ENCODE measurements at places on chromosomes 13 and 19.
A peak's percentile ranks its signal among the peaks of the same experiment; 100 is the strongest.

DNA sequence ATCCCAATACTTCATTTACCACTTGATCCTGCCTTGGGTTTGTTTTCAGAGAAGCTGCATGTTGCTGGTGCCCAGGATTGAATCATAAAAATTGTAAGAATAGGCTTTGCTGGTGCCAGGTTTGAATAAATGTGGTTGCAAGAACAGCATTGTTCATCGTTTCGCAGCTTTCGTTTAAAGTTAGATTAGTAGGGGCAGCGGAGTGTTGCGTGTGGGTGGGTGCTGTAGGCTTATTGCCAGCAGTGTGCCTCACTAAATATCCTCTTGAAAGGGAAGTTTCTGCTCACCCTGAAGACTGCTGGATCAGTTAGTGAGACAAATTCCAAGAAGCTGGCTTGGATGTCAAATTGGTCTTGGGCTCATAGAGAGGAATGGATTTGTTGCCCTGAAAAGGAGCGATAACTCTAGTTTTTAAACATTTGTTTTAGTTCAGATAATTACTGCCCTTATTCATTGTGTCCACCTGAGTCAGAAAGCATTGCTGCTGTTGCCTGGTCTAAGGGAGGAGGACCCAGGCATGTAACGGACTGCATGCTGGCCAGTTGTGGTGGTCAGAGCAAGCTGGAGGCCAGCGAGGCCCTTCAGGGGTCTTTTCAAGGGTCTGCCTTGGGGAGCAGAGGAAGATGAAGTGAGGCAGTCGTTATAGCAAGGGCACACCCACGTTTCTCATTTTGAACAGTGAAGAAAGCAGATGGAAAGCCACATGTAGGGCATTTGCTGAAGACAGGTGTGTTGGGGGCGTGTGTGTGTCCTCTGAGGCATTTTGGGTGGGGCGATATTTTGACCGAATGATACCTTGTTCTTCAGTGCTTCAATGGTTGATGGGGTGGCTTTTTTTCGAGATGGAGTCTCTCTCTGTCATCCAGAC is 8.5 kb downstream of the ILF3 start:
- H3K36me3 ChIP-seq: peaks cover 25% of the 10 kb centered on the region
- peak overlapping the region; percentile 61 for H3K27ac ChIP-seq
- peaks cover 55% of the 10 kb centered on the region for H3K4me1 ChIP-seq
- no peaks in the 10 kb centered on the region for H3K27me3 ChIP-seq

DNA sequence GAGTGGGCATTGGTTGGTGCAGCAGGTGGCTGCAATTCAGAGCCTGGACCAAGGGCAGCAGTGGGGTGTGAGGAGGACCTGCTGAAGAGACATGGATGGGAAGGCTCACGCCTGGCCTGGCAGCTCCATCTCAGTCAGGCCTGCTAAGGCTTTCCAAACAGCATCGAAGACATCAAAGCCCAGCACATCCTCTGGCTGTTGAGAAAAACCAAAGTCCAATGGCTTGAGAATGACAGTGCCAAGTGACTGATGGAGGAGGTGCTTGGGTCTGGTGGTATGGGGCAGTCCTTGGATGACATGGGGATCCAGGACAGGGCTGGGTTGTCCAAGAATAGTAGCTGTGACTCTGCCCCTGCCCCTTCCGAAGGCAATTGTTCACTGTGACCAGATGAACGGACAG is 19.0 kb upstream of the XPO4 start:
- no peak for DNase-seq
- H3K27ac ChIP-seq: no peak overlapping the region
- no peaks in the 10 kb centered on the region for H3K36me3 ChIP-seq
- H3K27me3 ChIP-seq: no peaks in the 10 kb centered on the region
- H3K4me3 ChIP-seq: no peak overlapping the region

- peaks cover 18% of the 10 kb centered on the region for H3K4me1 ChIP-seq
- no peak for DNase-seq
- no peaks in the 10 kb centered on the region for H3K27me3 ChIP-seq
- H3K27ac ChIP-seq: peak overlapping the region; percentile 96
Observed at GRCh38 chr19:10835089-10835753, 791 bp downstream of the TMED1 start.

DNA sequence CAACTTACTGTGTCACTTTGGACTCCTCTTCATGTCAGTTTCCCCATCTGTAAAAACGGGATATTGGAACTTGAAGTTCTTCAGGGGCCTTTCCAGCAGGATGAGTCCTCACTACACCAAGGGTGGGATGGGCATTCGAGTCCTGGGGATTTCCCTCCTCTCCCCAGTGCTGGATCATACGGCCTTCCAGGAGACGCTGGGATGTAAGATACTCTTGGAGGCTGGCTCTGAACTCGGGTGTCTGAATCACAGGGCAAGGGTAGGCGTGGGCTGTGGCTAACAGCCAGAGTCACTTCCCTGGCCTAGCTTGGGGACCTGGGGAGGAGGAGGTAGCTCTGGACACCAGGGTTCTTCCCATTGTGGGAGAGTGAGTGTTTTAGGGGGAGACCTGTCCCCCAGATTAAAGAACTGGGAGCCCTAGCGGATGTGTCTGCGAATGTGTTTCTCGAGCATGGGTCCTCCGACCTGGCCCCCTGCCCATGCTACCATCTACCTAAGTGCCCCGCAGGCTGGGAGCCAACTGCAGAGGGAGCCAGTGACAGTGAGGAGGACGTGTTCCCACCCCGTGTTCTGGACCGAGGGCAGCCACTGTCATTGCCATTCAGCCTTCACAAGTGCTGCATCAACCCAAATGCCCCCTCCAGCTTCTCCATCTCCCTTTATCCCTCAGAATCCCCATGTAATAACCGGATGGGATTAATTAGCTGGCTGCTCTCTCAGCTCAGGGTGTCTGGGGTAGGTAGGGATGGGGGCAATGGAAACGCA is 2.4 kb upstream of the CYTH2 start:
- DNase-seq: no peak
- no peak overlapping the region for H3K4me3 ChIP-seq
- H3K27me3 ChIP-seq: no peaks in the 10 kb centered on the region
- peaks cover 3% of the 10 kb centered on the region for H3K36me3 ChIP-seq
- H3K27ac ChIP-seq: no peak overlapping the region
- H3K4me1 ChIP-seq: peaks cover 35% of the 10 kb centered on the region

DNA sequence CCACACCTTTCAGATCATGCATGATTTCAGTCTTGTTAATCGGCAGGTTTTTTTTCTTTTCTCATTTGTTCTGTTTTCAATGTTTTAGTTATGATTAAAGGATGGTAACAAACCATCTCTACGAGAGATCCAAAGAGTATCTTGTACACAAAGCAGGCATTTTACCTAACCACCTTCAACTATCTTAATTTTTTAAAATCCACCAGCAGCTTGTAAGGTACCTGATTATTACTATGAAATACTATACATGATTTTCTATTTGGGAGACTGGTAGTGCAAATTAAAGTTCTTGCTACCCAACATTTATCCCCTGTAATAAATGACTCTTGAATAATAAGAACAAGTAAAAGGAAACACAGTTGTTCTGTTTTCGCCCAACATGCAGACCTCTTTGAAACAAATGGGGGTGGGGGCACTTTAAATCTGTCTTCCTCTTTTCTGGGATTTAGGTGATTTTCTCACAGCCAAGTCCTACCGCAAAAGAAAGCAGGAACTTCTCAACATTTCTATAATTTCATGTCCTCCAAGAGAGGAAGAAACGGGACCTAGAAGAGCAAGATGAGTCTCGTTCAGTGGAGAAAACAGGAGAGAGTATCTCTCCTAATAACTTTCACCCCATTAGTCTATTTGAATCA is 3.6 kb downstream of the POU4F1 start:
- peaks cover 29% of the 10 kb centered on the region for H3K4me1 ChIP-seq
- H3K36me3 ChIP-seq: peaks cover 7% of the 10 kb centered on the region
- peaks cover 87% of the 10 kb centered on the region for H3K27me3 ChIP-seq
- H3K27ac ChIP-seq: no peak overlapping the region

- peak overlapping the region; percentile 94 for H3K4me3 ChIP-seq
- DNase-seq: no peak
- H3K27me3 ChIP-seq: no peaks in the 10 kb centered on the region
- H3K27ac ChIP-seq: peak overlapping the region; percentile 99
- peaks cover 44% of the 10 kb centered on the region for H3K4me1 ChIP-seq
Observed at GRCh38 chr19:18306209-18306887, 16.5 kb downstream of the LSM4 start.

GRCh38 chr13:51934461-51935087 is 72.8 kb downstream of the CCDC70 start:
- no peak overlapping the region for H3K27ac ChIP-seq
- DNase-seq: no peak
- no peaks in the 10 kb centered on the region for H3K4me1 ChIP-seq
- H3K27me3 ChIP-seq: peaks cover 2% of the 10 kb centered on the region
- no peak overlapping the region for H3K4me3 ChIP-seq

- H3K4me1 ChIP-seq: peaks cover 24% of the 10 kb centered on the region
- H3K36me3 ChIP-seq: peaks cover 81% of the 10 kb centered on the region
- peak; percentile 55 for DNase-seq
- no peak overlapping the region for H3K4me3 ChIP-seq
- peak overlapping the region; percentile 85 for H3K27ac ChIP-seq
Observed at GRCh38 chr19:24054044-24054935, 32.7 kb upstream of the ZNF254 start.

DNA sequence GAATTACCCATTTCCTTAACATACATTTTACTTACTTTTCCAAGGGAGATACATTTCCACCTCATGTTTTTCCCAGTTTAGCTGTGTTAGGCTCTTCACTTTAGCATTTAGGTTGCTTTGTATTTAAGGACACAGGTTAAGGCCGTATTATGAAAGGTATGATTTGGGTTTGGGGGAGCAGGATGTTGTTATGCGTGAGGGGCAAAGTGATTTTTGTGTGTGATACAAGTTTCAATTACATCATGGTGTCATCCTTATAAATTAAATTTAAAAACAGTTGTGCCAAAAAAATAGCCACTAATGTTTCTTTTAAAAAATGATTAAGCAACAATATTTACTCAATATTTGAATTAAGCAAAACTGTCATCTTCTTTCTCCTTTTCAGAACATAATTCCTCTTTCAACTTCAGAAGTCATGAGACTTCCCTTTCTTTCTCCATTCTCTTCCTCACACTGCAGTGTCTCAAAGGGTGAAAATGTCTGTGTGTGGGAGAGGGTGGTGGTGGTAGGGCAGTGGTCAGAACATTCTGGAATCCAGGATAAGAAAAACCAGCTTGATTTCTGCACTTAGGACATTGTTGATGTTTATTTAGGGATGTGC is 126.2 kb downstream of the KCNRG start:
- peaks cover 47% of the 10 kb centered on the region for H3K27me3 ChIP-seq
- DNase-seq: no peak
- no peak overlapping the region for H3K27ac ChIP-seq
- no peaks in the 10 kb centered on the region for H3K36me3 ChIP-seq

GRCh38 chr13:78689011-78689410 is 30.1 kb upstream of the OBI1 start:
- peaks cover 18% of the 10 kb centered on the region for H3K27me3 ChIP-seq
- H3K4me3 ChIP-seq: no peak overlapping the region
- H3K36me3 ChIP-seq: no peaks in the 10 kb centered on the region
- no peaks in the 10 kb centered on the region for H3K4me1 ChIP-seq
- H3K27ac ChIP-seq: no peak overlapping the region

GRCh38 chr19:14683439-14683838 is 6.4 kb upstream of the ZNF333 start:
- no peaks in the 10 kb centered on the region for H3K4me1 ChIP-seq
- H3K4me3 ChIP-seq: no peak overlapping the region
- H3K27me3 ChIP-seq: no peaks in the 10 kb centered on the region
- H3K27ac ChIP-seq: no peak overlapping the region
- no peaks in the 10 kb centered on the region for H3K36me3 ChIP-seq

DNA sequence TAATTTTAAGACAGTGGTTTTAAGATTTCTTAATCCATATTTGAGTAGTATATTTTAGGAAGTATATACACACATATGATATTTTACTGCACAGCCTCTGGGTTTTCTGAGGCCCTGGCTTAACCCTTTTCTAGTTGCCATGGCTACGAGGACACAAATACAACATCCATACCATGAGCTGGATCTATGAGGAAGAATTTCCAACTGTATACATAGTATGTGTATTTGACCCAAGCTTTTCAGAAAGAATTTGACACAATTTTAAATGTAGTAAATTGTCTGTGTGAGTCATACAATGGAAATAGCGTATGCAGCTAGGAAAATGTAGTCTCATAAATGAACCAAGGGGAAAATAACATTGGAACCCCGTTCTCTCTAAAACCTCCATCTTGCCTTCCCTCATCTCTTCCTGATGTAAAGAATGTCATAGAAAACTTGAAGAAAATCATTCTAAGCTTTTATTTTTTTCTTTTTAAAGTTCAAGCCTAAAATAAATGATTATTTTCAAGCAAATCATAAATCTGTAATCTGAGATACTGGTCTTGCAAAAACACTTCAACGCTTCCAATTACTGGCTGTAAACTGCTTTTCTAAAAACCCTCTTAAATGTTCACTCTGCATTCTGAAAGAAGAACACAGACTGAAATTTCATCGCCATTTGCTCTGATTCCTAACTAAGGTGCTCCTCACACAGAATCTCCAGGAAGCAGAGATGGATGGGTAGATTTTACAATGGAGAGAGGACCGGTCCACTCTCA is 172.4 kb downstream of the LACC1 start:
- DNase-seq: no peak
- H3K27me3 ChIP-seq: peaks cover 62% of the 10 kb centered on the region

DNA sequence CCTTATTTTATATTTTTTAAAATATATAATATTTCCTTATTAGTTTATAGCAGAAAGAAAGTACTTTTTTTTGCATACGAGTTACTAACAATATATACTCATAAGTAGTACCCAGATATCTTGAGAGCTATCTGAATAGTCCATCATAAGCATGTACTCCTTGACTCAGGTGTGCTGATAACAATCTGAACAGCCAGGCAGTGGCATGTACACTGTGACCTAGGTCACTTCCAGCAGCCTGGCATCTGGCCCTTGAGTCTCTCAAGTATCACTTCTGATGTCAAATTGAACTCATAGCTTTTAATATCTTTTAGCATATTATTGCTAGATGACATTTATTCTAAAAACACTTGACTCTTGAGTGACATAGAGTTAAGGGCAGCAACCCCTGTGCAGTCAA is 1576.7 kb downstream of the SLITRK1 start:
- no peak overlapping the region for H3K4me3 ChIP-seq
- DNase-seq: no peak
- H3K27ac ChIP-seq: no peak overlapping the region
- no peaks in the 10 kb centered on the region for H3K27me3 ChIP-seq

- H3K27ac ChIP-seq: peak overlapping the region; percentile 41
- peaks cover 2% of the 10 kb centered on the region for H3K36me3 ChIP-seq
- DNase-seq: no peak
- H3K27me3 ChIP-seq: no peaks in the 10 kb centered on the region
- no peak overlapping the region for H3K4me3 ChIP-seq
Observed at GRCh38 chr13:114063545-114064449, 68.6 kb downstream of the RASA3 start.

DNA sequence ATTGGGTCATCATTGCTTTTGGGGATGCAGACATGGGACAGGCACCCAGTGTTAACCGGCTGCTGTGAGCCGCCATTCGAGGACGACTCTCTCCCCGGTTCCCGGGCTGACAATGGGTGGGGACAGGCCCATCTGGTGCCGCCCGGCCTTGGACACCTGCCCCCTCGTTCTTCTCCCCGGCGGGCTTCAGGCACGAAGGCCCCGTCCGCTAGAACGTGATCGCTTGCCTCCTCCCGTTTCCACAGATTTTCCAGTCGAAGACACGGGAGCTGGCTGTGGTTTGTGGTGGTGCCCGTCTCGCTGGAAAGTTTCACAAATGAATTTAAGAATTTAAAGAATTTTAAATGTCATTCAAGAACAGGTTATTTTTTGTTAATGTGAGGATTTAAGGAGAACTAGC is 2.0 kb downstream of the PALM start:
- no peak overlapping the region for H3K4me3 ChIP-seq
- H3K27ac ChIP-seq: no peak overlapping the region
- peaks cover 24% of the 10 kb centered on the region for H3K27me3 ChIP-seq
- no peak for DNase-seq
- no peaks in the 10 kb centered on the region for H3K4me1 ChIP-seq
